AG04450 (cell line): ENCODE measurements at places on chromosomes 2 and 18.

GRCh38 chr2:42801381-42801780, 9.0 kb upstream of the HAAO start:
- no peak for DNase-seq

GRCh38 chr2:236712304-236712703, 142.7 kb downstream of the ACKR3 start:
- DNase-seq: no peak

GRCh38 chr2:85134255-85134895, 1.2 kb downstream of the TCF7L1 start:
- no peak for DNase-seq

DNA sequence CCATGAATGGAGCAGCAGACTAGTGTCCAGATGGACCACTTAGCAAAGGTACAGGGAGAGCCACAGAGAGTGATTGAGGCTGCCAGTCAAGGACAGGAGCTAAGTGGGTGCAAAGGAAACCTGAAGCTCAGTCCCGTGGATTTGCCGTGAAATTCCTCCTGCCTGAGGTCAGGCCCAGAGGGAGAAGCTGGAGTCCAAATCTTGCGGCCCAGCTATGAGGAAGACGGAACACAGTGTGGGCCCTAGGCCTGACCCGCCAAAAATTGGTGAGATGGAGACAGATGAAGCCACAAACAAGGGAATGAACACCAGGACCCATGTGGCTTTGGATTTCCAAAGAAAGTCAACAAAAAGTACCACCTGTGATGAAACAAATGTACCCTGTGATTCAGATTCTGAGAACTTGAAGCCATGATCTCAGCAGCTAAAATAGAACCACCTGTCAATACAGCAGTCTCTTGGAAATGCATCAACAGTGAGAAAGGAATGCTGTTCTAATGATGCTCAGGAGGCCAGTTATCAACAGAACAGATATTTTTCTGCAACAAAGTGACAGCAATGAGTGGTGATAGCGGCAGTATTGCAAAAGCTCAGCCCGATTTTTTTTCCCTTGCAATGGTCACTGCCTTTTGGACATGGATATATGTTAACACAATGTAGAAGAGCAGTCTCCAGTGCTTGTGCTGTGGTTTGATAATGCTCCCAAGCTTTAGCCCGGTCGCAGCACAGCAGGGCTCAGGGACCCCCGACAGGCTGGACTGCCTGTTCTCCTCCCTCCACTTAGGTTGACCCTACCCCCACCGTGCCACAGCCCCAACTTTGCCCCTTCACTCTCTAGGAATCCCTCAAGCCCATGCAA, 10.7 kb downstream of the COL6A3 start:
- no peak for DNase-seq

GRCh38 chr2:136111711-136112110, 6.2 kb downstream of the CXCR4 start:
- no peak for DNase-seq

- no peak for DNase-seq
Measured at GRCh38 chr2:84247532-84247931, 211.5 kb downstream of the SUCLG1 start.

DNA sequence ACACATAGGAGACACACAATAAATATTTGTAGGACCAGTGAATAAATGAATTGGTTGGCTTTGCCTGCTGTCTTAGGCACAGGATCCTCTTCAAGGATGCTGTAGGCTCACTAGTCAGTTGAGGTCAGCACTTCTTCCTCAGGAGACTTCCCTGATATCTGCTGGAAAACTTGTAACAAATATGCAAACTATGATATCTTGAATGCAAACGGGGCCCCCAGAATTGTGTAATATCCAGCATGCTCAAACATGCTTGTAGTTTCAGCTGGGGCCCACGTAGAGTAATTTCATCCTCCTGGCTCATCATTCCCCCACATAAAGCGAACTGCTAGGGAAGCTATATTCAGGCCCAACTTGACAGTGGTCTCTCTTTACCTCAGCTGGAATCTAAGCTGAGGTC, 43.6 kb downstream of the POLE4 start:
- peak; percentile 41 for DNase-seq

DNA sequence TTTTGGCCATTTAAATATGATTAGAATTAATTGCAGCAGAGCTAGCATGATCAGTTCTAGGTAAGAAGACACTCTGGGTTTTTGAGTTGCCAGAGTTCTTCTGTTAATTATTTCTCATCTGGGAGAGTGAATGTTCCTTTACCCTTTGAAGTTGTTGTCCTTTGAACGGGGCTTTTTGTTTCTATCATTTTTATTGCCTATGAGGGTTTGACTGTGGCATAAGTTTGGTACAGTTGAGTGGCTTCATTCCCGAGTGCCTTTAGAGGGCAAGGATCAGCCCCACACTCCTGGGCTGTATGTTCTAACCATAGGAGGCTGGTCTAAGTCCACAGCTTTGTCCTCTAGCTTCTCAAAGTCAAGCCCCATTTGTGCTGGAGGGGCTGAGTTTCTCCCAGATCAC, 804.3 kb downstream of the KCNJ3 start:
- no peak for DNase-seq

- peak; percentile 47 for DNase-seq
Measured at GRCh38 chr2:236744281-236744705, 174.7 kb downstream of the ACKR3 start.

- DNase-seq: no peak
Measured at GRCh38 chr18:12703096-12703567, 290 bp downstream of the PSMG2 start.

DNA sequence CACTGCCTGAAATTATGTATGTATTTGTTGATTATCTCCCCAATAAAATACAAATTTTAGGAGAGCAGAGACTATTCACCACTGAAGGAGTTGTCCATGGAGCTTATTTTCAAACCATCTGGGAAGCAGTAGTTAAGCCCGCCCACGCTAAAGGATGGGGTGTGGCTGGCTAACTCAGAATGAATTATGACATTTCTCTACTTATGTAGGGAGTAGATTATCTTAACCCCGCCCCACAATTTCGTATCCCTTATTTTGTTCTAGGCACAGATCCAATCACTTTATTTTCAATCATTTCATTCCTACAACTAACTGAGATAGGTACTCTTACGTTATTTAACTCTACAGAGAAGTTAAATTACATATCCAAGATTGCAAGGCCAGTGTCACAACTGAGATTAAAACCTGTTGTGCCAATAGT, 1.4 kb upstream of the LAPTM4A start:
- peak; percentile 39 for DNase-seq

DNA sequence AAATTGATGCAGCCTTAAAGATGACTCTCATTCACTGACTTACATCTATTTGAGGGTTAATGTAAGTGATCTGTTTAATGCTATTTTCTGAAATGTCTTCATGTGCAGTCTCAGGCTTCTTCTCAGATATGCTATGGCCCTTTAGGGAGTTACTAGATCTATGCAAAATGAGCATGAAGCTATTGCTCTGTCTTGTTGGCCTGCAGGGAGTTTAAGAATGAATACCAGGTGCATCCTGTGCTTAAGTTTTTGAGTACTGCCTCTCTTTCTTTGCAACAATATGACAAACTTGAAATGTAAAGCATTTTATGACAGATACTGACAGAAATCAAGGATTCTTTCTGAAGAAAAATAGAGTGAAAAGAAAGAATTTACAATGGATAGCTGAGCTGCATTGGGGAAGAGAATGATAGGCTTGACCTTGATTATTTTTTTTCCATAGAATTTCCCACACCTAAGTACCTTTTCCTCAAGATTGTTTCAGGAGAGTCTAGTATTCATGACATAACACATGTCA, 1058.3 kb upstream of the TMEFF2 start:
- no peak for DNase-seq

DNA sequence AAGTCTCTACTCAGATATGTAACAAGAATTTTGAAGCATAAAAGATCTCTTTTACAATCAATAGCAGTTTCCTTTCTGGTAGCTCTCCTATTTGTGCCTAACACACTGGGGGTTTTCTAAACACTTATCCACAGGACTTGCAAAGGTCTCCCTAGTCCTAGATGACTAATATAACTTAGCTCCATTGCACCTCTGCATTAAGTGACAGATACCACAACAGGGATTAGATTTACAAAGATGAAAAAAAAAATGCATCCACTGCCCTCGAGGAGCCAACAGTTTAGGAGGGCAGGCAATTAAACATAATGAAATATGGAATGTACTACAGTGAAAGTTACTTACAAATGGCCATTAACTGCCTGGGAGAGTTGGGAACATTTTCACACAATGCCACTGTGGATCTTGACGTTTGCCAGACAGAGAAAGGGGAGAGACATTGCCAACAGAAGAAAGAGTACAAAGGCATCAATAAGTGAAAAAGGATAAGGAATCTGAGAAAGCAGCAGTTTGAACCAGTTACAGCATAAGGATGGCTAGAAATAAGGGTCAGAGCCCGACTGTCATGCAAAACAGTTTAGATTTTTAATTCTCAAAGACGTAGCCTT, 14.3 kb downstream of the PPP3R1 start:
- DNase-seq: no peak

- no peak for DNase-seq
Measured at GRCh38 chr2:3105814-3106569, 271.6 kb downstream of the EIPR1 start.

GRCh38 chr2:23204685-23205242, 180.2 kb upstream of the KLHL29 start:
- DNase-seq: no peak

DNA sequence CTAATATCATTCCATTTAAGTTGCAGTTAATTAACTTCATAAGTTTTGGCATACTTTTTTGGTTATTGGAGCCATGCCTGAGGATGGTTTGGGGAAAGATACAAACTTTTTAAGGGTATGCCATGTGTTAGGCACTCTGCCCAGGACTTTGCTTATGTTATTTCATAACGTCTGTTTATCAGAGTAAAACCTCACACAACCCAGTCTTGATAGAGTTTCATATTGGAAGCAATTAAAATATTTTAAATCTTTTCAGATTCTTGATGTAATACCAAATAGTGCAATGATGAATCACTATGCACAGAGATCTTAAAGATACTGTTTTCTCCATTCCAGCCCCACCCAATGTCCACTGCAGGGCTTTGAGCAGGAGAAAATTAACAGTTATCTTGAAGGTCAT, 529.1 kb upstream of the HNMT start:
- no peak for DNase-seq

DNA sequence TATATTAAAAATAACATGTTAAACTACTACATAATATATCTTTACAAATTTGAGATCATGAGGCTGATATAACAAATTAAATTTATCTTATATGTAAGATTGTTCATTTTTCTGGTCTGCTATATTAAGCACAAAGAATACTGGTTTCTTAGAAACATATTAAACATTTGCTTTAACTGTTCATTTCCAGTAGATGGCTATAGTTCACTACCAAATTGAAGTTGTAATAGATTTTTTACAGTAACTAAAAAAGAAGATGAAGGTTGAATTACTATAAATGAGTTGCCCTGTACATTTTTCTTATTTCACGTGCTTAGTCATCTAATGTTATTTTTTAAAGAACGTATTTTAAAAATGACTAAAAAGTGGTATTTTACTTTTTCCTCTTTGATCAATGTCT, 57.0 kb downstream of the ZNF407 start:
- DNase-seq: no peak

GRCh38 chr2:74051504-74051903, 66.8 kb downstream of the TET3 start:
- no peak for DNase-seq

DNA sequence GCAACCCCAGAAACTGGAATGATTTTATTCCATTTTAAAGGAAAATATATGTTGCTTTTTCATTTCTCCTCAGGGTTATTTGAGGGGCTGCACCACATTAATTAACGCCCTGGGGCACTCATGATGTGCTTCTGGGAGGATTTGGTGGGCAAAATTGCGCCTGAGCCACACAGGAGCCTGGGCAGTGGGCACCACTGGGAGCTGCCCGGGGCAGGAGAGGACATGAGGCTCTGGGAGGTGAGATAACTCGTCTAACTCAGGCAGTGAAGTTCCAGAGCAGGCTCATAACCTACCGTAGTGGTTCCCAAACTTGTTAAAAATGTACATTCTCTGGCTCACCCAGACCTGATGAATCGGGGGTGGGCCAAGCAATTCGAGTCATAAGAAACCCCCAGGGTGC, 68.3 kb downstream of the EDAR start:
- DNase-seq: no peak

GRCh38 chr2:219650426-219651248, 23.2 kb downstream of the SLC4A3 start:
- no peak for DNase-seq

- no peak for DNase-seq
Measured at GRCh38 chr2:36729067-36729466, 32.6 kb downstream of the VIT start.

DNA sequence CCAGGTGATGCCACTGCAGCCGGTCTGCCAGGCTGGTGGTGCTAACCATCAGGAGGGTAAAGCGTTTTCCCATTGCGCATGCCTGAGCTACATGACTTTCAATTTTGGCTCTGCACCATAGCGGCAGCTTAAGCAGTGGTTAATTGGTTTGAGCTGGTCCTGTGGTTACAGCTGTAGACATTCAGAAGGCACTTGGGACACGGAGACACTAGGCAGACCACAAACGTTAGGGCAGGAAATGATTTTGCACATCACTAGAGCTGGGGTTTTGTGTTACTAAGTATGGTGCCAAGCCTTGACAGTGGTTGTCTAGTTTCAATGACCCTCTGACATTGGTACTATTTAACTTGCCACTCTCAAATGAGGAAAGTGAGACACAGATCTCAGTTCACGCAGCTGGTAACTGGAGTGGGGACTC, 28.9 kb upstream of the CNOT11 start:
- DNase-seq: no peak

DNA sequence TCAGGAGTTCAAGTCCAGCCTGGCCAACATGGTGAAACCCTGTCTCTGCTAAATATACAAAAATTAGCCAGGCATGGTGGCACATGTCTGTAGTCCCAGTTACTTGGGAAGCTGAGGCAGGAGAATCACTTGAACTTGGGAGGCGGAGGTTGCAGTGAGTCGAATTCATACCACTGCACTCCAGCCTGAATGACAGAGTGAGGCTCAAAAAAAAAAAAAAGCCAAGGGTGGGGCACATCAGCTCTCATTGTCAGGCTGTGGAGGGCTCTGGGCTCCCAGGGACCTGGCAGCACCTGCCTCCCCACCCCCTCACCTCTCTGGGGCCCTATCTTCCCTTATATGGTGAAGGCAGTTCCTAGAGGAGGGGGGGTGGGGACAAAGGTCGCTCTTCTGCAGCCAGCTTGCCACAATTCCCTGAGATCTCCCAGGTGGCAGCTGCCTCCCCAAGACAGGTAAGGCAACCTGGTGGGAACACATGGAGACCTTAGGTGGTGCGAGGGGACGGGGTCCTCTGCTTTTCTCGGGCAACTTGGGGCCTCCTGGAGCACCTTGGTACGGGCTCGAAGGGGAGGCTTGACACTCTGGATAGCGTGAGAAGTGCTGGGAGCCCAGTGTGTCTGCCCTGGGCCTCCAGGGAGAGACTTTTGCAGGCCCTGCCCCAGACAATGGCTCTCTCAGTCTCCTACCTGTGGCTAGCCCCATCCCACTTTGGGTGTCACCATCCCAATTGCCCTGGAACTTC, at the start of gene VIL1:
VIL1 (plus strand) TSS at position 407 of the 742 bp plus-strand sequence. CDS start 4,656 bp downstream, outside the sequence.
- no peak for DNase-seq

- DNase-seq: no peak
Measured at GRCh38 chr2:59282374-59283057, 1041.4 kb upstream of the FANCL start.
